ENCODE measurements at places on chromosomes 12 and 14. TPM values are rescaled to one million over a fixed set of nuclear protein-coding genes. Genes with fewer than 3 reads are reported as not detected.

GRCh38 chr12:21618566-21618965 is 13.9 kb upstream of the GYS2 start:
- H3K4me3 ChIP-seq, result no peak overlapping the region
- no peak overlapping the region for H3K27ac ChIP-seq
- no peak for DNase-seq
- no peaks in the 10 kb centered on the region for H3K27me3 ChIP-seq

DNA sequence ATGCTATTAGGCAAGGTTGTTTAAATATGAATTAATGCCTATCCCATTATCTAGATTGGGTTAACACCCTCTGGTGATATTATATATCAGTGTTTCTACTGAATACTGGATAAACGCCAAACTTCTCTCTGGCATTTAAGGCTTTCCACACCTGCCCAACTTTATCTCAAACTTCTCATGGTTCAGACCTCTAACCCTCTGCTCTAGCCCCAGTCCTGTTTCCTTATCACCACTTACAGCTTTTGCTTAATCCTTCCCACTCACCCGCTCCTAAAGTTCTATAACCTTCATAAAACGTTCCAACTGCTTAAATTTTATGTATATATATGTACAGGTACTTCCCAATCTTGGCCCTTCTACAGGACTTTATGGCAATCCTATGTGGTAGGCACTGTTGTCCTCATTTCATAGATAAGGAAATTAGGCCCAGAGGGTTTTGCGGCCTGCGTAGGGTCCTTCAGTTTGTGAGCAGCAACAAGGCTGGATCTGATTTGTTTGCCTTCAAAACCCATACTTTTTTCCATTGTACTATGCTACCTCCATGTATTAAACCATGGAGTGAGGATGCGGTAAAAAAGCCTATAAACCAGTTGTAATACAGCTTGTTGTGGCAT is 1.2 kb downstream of the LPCAT3 start:
- H3K27ac ChIP-seq, result peak overlapping the region; percentile 86
- DNase-seq, result no peak
- peaks cover 16% of the 10 kb centered on the region for H3K4me1 ChIP-seq

DNA sequence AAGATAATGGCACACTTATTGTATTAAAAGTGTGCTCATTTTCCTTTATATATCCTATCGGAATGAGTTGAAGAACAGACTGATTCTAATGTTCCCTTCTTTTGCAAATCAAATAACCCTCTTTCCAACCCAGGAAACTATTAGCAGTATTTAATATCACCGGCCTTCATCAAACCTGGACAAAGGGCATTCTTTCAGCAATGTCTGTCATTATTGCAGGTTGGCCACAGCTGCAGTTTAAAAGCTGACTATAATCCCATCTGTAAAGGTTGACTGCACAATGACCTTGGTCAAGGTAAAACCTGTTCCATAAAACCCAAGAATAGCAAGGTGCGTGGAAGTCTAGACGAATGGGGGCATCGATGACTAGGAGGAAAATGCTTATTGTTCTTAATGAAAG is 472.3 kb upstream of the SOX5 start:
- no peaks in the 10 kb centered on the region for H3K36me3 ChIP-seq
- no peaks in the 10 kb centered on the region for H3K27me3 ChIP-seq
- no peak for DNase-seq
- no peak overlapping the region for H3K27ac ChIP-seq

- no peaks in the 10 kb centered on the region for H3K4me1 ChIP-seq
- no peak for DNase-seq
- H3K36me3 ChIP-seq, result no peaks in the 10 kb centered on the region
- no peak overlapping the region for H3K27ac ChIP-seq
- no peaks in the 10 kb centered on the region for H3K27me3 ChIP-seq
Measured at GRCh38 chr12:110948041-110948440, 27.7 kb upstream of the MYL2 start.

- DNase-seq, result no peak
- H3K4me3 ChIP-seq, result no peak overlapping the region
- H3K4me1 ChIP-seq, result peaks cover 7% of the 10 kb centered on the region
Measured at GRCh38 chr12:106239241-106239950, 8.4 kb downstream of the CKAP4 start.

DNA sequence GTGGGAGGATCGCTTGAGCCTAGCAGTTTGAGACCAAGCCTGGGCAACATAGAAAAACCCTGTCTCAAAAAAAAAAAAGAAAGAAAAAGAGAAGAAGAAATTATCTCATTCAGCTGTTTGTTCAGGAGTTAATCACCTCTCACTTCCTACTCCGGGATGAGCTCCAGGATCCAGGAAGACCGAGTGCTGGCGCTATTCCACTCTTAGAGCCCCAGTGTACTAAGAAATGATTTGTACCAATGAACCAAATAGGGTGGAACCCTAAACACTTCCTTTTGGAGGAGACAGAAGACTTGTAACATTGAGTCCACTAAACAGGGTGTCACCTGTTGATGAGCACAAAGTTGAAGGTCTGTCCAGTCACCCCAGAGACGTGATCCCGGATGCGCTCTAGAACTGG is 3.6 kb downstream of the ALKBH2 start:
- no peak overlapping the region for H3K4me3 ChIP-seq
- H3K27me3 ChIP-seq, result no peaks in the 10 kb centered on the region
- DNase-seq, result no peak
- peaks cover 13% of the 10 kb centered on the region for H3K4me1 ChIP-seq

DNA sequence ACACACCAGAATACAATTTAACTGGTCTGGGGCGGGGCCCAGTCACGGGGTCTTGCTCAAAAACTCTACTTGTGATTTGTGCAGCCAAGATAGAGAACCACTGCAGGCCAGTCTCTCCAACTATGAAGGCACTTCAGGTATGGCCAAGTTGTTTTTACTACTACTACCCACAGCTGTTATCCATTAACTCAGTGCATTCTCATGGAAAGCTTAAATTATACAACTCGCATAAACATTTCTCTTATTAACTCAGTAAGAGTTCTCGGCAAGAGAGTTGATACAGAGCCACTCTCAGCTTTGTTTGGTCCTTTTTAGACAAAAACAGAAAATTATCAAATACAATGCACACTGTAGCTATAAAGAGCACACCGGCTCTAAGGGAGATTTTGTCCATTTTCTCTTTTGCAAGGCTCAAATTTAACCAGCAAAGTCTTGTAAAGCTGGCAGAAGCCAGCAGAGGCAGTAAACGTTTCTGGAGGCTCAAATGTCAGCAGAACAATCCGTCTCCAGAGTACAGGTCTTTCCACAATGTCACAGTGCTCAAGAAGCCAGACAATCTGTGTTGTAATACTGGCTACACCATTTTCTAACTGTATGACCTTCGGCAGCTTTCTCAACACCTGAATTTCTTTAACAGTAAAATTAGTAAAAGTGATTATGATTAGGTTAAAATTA is 85.9 kb downstream of the PTGER2 start:
- H3K27me3 ChIP-seq, result no peaks in the 10 kb centered on the region
- H3K4me3 ChIP-seq, result no peak overlapping the region
- H3K4me1 ChIP-seq, result no peaks in the 10 kb centered on the region

DNA sequence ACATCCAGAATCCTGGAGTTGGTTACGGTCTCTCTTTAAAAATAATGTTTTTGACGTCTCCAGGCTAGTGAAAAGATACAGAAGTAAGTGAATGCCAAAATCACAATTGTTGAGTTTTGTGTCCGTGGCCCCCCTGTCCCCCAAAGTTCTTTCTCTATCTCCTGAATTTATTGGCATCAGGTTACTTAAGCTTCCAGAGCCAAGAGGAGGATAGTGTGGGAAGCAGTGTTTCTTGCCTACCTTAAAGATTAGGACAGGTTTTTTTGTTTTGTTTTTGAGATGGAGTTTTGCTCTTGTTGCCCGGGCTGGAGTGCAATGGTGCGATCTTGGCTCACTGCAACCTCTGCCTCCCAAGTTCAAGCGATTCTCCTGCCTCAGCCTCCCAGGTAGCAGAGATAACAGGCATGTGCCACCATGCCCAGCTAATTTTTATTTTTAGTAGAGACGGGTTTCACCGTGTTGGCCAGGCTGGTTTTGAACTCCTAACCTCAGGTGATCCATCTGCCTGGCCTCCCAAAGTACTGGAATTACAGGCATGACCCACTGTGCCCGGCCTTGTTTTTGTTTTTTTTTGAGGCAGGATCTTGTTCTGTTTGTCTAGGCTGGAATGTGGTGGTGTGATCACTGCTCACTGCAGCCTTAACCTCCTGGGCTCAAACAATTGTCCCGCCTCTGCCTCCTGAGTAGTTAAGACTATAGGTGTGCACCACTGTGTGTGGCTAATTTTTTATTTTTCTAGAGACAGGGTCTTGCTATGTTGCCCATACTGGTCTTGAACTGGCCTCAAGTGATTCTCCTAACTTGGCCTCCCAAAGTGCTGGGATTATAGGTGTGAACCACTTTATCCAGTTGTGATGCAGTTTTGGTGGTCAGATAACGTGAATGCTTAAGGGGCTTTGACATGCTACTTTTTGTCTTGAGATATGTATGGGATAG is 5.4 kb downstream of the SRSF5 start:
- no peaks in the 10 kb centered on the region for H3K27me3 ChIP-seq
- peaks cover 64% of the 10 kb centered on the region for H3K36me3 ChIP-seq
- DNase-seq, result no peak
- peaks cover 15% of the 10 kb centered on the region for H3K4me1 ChIP-seq
- no peak overlapping the region for H3K27ac ChIP-seq

GRCh38 chr14:82778601-82779000 is 1244.9 kb upstream of the SEL1L start:
- no peaks in the 10 kb centered on the region for H3K36me3 ChIP-seq
- no peak overlapping the region for H3K27ac ChIP-seq
- H3K4me3 ChIP-seq, result no peak overlapping the region
- no peaks in the 10 kb centered on the region for H3K27me3 ChIP-seq
- DNase-seq, result no peak

- no peak for DNase-seq
- H3K4me3 ChIP-seq, result no peak overlapping the region
- H3K27ac ChIP-seq, result no peak overlapping the region
- H3K27me3 ChIP-seq, result no peaks in the 10 kb centered on the region
- H3K36me3 ChIP-seq, result no peaks in the 10 kb centered on the region
Measured at GRCh38 chr14:20799456-20799891, 3.2 kb downstream of the RNASE1 start.

- no peak for DNase-seq
- no peak overlapping the region for H3K27ac ChIP-seq
- H3K4me1 ChIP-seq, result no peaks in the 10 kb centered on the region
- H3K27me3 ChIP-seq, result no peaks in the 10 kb centered on the region
- no peak overlapping the region for H3K4me3 ChIP-seq
Measured at GRCh38 chr12:10634427-10634826, 21.0 kb upstream of the MAGOHB start.

GRCh38 chr14:33534104-33534503 is 416.8 kb downstream of the EGLN3 start:
- no peaks in the 10 kb centered on the region for H3K36me3 ChIP-seq
- no peaks in the 10 kb centered on the region for H3K4me1 ChIP-seq
- H3K27ac ChIP-seq, result no peak overlapping the region
- no peak overlapping the region for H3K4me3 ChIP-seq
- DNase-seq, result no peak
- no peaks in the 10 kb centered on the region for H3K27me3 ChIP-seq

DNA sequence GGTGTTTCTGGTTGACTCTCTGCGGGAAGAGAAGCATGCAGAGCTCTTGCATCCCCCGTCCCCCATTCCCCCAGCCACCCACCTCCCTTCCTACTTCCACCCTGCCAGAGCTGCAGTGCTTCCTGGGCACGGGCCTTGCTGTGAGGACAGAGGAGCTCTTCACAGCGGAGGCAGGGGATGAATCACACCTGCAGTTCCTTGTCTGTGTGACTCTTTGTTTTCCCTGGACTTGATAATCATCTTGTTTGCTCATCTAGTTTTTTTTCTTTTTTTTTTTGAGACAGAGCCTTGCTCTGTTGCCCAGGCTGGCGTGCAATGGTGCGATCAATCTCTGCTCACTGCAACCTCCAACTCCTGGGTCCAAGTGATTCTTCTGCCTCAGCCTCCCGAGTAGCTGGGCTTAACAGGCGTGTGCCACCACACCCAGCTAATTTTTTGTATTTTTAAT is 27.8 kb downstream of the ANKRD9 start:
- no peaks in the 10 kb centered on the region for H3K36me3 ChIP-seq
- no peak for DNase-seq
- H3K4me3 ChIP-seq, result no peak overlapping the region
- H3K27me3 ChIP-seq, result no peaks in the 10 kb centered on the region
- no peak overlapping the region for H3K27ac ChIP-seq
- peaks cover 10% of the 10 kb centered on the region for H3K4me1 ChIP-seq

TNFAIP2 gene
- total RNA-seq, result 37.2 TPM

KRT6C gene
- total RNA-seq, result not detected

MMP19 gene
- 4.0 TPM for total RNA-seq

C14orf180 gene
- 1.5 TPM for total RNA-seq

Data from thyroid gland (tissue), 4 donors.